ENCODE measurements at places on chromosomes 3 and 15.

DNA sequence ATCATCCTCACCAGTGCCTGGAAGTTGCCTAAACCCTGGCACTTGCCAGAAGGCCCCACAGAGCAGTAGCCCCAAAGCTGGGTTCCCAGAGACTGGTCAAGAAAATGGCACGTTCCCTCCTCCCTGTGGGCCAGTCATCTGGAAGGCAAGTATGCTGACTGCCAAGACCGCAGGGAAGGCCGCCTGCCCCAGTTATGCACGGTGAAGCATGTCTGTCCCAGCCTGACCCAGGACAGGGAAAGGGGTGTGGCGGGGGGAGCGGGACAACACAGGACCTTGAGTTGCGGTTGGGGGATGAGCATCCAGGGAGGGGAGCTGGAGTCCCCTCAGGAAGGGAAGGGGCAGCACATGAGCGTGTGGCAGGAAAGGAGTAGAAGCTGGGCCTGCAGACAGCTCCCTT is 33.0 kb downstream of the RBPMS2 start:
- DNase-seq, result no peak

GRCh38 chr15:70062321-70062956 is 35.3 kb downstream of the TLE3 start:
- peak; percentile 79 for DNase-seq

DNA sequence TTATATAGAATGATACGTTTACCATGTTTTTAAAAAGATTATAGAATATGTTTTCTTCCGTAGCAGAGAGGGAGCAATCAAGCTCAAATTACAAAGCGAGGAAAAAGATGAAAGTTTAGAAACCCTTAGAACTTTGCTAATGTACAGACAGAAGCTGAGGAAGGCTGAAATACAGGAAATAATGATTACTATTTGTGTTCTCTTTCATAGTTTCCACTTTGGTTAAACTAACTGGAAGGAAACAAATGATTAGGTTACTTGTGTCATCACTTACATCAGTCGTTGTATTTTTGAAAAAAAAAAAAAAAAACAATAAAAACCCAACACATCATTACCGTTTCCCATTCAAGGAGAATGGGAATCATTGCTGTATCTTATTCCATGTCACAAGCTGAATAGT is 337.8 kb upstream of the CBLB start:
- no peak for DNase-seq

DNA sequence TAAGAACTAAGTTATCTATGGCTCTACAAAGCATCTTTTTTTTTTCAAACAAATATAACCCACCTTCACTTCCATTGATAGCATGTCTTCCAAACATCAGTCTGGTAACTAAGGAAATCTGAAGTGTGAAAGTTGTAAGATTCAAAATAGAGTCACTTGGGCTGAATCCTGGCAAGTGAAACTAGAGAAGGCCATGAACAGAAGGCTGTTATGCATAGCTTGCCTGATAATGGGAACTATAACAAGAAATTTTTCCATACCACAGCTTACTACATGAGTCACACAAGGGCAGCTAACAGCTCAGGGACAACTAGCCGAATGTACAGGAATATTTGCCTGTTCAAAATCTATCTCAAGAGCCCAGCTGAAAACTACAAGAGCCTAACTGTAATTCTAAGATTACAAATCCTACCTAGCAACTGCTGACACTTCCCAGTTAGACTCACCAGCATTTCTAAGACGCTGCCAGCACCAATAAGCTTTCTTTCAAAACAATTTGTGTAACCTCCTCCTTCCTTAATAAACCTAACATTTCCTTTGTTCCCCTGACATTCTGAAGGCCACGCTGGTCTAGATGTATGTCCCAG is 1066.5 kb downstream of the PLOD2 start:
- DNase-seq, result no peak

DNA sequence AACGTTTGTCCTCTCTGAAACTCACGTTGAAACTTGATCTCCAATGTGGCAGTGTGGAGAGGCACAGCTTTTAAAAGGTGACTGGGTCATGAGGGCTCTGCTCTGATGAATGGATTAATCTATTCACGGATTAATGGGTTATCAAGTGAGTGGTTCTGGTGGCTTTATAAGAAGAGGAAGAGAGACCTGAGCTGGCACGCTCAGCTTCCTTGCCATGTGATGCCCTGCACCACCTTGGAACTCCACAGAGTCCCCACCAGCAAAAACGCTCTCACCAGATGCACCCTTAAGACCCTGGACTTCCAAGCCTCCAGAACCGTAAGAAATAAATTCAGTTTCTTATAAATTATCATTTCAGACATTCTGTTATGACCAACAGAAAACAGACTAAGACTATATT is 2.6 kb downstream of the PPP1R2 start:
- no peak for DNase-seq

DNA sequence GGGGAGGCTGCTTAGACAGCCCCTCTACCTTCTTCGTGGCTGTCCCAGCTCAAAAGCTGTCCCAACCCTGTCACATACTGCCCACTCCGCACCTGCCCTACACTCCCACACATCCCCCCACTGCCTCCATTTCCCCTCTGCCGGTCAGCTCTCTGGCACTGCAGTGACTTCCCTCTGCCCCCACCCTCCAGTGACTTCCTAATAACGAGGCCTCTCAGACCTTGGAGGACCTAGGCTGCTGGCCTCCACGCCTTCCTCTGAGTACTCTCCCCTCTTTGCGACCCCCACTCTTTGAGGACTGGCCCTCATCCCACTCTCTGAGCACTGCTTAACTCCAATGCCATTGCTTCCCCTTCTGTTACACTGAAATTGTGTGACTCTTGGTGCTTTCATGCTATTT is 45.3 kb downstream of the KY start:
- no peak for DNase-seq

DNA sequence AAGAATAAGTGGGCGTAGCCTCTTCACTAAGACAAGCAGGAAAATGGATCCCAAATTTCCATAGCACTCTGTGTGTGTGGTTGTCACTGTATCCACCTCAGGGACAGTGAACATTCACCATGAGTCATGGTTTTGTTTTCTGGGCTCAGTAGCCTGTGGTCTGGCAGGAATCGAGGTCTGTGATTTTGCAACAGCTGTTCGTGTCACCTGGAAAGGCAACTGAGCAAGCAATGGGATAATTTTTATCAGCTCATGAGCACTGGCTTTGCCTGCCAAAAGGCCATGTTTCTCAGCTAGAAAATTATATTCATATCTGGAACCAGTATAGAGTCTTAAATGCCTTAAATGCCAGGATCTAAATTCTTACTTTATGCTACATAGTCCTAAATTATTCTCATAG is 60.9 kb downstream of the STRIT1 start:
- no peak for DNase-seq

DNA sequence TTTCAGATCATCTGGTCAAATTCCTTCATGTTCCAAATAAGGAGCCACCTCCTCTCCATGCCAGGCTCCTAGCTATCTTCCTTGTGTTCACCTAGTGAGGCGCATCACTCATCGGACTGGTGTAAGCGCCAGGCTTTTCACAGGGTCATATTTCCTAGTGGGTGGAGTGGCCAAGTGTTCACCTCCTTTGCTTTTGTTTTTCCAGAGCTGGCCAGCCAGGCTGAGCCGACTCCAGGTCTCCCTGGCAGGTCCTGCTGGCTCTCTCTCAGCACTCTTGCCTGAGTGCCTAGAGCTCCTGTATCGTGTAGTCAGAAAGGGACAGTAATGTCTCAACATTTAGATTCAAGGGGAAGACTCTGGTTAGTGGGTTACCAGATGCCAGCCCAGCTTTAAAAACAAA is 31.0 kb downstream of the HEG1 start:
- no peak for DNase-seq

DNA sequence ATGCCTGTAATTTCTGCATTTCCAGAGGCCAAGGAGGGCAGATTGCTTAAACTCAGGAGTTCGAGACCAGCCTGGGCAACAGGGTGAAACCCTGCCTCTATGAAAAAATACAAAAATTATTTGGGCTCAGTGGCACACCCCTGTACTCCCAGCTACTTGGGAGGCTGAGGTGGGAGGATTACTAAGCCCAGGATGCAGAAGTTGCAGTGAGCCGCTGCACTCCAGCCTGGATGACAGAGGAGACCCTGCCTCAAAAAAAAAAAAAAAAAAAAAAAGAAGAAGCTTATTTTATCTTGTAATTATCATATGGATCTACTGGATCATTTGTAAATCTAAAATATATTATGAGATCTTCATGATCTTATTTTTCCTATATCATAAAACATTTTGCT is 84.1 kb downstream of the PPCDC start:
- no peak for DNase-seq

DNA sequence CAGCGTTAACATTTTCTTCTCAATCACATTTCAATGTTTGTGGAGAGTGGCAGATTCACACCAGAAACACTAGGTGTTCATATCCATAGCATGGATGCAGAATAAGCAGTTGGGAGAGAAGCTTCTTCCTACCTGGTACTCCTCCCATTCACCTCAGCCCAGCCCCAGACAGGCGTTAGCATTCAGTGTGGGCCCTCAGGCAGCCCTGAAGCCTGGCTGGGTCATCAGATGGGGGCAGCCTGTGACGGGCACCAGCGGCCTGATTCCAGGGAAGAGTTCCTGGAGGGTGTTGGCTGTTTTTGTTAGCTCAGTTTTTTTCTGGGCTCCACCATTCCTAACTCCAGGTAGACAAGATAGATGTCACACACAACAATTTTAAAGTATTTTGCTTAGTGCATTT is 31.1 kb downstream of the APH1B start:
- DNase-seq, result no peak

DNA sequence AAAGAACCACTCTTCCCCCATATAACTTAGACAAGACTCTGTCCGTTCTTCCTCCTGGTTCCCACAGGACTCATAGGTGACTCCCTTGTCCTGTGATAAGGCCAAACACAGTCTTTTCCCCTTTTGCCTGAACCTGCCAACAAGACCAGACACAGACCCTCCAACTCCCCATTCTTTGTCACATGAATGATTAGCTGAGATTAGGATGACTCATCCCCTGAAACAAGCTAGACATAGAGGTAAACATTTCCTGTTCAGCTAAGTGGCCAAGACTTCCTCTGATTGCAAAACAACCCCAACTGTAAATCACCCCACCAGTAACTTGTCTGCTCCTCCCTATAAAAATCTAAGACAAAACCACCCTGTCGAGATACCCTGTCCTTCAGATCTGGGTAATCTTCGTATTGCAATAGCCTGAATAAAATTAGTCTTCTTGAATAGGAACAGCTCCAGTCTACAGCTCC is 11.4 kb upstream of the HTR3E start:
- no peak for DNase-seq

DNA sequence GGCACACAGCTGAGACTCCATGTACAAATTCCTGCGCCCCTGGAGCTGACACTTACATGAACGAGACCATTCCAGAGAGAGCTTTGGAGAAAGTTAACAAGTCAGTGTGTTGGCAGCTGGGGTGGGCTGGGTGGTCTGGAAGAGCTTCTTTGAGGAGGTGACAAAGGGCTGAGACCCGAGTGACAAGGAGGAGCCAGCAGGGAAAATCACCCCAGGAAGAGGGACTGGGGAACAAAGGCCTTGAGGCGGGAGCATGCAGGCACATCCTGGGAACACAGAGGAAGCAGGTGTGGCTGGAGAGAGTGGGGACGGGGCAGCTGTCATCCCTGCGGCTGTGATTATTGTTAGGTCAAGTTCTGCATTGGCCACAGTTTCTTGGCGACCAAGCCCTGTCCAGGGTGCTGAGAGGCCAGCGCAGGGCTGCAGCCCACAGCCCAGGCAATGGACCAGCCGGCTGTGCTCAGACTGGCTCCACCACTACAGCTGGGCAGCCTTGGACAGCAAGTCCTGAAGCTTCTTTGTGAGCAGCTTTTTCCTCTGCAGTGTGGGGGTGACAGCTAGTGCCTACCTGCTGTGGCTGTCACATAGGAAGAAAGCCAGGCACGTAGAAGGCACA is 34.2 kb upstream of the PRR23E start:
- peak; percentile 67 for DNase-seq

DNA sequence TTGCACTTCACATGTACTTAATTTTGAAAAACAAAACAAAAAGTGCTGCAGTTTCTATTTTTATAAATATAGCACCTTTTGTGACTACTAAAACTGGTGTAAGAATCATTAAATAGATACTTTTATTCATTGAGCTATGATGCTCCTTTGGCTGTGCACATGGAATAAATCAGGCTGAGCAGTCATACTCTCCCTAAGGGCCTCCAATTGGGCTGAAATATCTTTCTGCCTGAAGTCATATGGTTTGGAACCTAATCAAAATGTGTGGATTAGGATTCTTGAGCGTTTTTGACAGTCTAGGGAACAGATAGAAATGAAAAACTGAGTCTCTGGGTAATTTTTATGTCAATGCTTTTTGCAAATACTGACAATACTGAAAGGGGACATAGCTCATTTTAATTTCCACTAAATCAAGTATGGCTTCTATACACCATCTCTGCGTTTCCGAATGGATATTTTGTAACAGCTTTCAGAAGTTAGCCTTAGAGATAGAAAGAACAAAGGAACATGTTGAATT is 392.2 kb upstream of the ROBO1 start:
- no peak for DNase-seq

DNA sequence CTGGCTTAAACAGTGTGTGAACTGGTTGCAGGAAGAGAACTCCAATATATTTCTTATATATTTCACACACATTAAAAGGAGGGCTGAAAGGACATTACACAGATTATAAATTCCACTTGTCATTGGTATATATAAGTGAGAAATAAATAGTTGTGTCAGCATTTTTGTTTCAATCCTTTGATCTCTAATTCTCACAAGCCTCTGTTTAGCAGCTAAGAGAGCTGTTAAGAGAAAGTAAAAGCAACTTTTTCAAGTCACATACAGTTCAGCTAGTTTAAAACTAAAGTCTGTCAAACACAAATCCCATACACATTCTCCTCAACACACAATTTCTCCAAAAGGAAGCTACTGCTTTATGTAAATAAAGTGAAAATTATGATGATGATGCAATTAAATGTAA is 70.5 kb upstream of the CCDC39 start:
- no peak for DNase-seq

DNA sequence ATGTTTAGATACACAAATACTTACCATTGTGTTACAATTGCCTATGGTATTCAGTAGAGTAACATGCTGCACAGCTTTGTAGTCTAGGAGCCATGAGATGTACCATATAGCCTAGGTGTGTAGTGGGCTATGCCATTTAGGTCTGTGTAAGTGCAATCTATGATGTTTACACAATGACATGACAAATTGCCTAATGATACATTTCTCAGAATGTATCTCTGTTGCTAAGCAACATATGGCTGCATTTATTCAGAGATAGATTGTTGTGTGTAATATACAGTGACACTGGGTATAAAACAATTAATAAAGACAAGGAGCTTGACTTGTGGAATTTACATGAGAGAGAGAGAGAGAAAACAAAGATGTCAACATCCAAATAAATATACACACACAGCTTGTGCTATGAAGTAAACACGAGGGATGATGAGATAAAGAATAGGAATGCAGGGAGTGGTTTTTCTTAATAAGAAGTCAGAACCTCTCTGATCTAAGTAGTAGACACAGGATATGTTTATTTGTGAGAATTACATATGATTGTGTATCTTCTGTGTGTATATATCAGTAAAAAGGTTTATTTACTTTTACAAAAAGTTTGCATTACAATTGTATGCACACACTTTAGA is 110.0 kb downstream of the KCNAB1 start:
- DNase-seq, result no peak

- DNase-seq, result no peak
Observed at GRCh38 chr15:59303633-59304032, 69.0 kb downstream of the MYO1E start.
